Hematopoietic multipotent progenitor cell treated with erythropoietin and hydrocortisone succinate and interleukin-3 and kit ligand, for 4 days (in vitro differentiated cells): ENCODE measurements at places on chromosomes 1 and 21.

DNA sequence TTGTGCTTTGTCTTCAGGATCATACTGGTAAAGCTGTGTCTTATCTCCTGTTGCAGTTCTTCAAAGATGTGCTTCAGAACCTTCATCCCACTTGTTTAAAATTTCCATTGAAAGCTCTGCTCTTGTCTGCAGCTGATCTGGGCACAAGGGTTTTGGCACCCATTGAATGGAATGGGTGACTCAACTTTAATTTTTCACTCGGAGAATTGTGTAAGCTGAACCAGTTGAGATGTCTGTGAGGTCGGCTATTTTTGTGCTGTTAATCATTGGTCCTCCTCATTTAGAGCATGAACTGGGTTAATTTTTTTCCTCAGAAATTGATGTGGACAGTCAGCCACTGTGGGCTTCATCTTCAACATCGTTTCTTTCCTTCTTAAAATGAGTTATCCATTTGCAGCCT is 252.1 kb downstream of the TM2D1 start:
- no peak for DNase-seq

GRCh38 chr1:26981146-26981846 is 12.2 kb upstream of the TRNP1 start:
- no peak for DNase-seq

- peak; percentile 19 for DNase-seq
These were observed 64.8 kb upstream of the ATP5PO start for GRCh38 chr21:33980276-33980916.

DNA sequence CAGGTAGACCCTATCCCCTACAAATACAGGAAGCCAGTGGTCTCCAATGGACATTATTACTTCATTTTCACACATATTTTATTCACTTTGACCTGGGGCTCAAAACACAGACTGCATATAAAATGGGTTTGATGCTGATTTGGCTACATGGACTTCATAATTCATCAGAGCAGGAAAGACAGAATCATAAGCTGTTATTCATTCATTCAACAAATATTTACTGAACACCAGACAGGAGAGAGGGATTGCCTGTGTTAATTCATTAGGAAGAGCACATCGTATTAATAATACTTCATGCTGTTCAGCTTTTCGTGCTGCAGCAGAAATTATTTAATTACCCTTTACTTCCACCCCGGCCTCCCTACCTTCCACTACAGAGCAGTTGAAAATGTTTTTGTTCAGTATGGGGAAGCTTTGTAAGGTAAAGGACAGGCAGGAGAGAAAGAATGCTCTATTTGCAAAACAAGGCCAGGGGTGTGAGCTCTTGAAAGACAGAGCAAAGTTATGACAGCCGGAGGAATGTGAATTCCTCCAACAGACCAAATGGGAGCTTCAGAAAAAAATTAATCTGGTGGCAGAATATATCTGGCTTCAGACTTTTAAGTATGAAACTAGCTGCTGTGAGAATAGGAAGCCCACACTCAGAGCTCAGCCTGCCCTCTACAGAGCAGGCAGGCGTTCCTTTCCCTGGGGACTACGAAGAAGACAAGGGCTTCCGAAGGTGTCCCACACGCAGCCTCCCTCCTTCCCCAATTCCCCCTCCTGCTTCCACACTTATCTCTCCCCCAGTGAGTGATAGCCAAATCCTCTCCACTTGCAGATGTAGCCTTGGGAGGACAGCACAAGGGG is 58.0 kb downstream of the MDM4 start:
- no peak for DNase-seq

- no peak for DNase-seq
These were observed 39.2 kb downstream of the HLX start for GRCh38 chr1:220918285-220918951.

DNA sequence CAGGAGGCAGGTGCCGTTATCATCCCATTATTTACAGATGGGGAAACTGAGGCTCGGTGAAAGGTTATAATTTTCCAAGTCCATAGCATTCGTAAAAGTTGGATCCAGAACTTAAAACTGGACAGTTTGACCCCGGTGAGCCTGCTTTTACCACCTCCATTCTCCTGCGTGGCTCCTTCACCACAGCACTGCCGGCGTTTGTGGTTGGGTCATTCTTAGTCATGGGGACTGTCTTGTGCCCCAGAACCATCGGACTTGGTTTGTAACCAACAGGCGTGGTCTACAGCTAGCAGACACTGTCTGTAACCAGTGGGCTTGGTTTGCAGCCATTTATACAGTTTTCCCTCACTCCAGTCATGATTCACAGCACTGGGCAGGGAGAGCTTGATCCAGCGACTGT is 511.3 kb downstream of the NPHP4 start:
- DNase-seq, result no peak

- peak; percentile 61 for DNase-seq
These were observed 91.6 kb downstream of the LRRC8C start for GRCh38 chr1:89724369-89725010.

- peak; percentile 95 for DNase-seq
These were observed 32.4 kb downstream of the GNB1 start for GRCh38 chr1:1858382-1859086.

GRCh38 chr1:237115035-237115434 is 73.1 kb downstream of the RYR2 start:
- DNase-seq, result no peak

GRCh38 chr21:29360799-29361765 is 62.4 kb downstream of the BACH1 start:
- DNase-seq, result peak; percentile 55

DNA sequence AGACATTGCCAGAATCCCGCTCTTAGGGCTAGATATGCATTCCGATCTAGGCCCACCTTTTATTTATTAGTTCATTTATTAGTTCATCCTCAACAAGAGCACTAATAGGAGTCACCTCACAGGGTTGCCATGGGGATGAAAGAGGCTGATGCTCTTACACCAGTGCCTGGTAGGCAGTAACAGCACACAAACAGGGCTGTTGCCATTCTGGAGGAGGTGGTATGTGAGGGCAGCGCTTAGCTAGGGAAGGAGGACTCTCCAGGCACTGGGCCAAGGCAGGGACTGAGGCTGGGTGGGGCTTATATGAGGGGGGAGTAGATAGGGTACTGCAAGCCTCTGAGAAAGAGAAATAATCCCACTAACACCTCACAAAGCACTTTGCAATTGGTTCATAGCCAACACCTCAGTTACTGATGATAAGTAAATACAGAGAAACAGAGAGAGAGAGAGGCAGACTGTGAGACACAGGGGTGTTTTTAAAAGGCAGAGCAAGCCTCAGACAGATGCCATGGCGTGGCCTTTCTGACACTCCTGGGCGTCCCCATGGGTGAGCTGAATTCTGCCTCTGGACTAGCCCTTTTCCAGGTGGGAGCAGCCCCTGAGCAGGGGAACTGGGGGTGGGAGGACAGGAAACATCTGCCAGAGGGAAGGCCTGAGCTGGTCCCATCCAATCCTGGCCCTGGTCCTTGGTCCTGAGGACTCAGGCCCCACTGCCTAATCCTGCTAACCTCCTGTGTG is 5.9 kb downstream of the FCGR2A start:
- peak; percentile 89 for DNase-seq

GRCh38 chr1:3139871-3140361 is 70.9 kb downstream of the PRDM16 start:
- no peak for DNase-seq

DNA sequence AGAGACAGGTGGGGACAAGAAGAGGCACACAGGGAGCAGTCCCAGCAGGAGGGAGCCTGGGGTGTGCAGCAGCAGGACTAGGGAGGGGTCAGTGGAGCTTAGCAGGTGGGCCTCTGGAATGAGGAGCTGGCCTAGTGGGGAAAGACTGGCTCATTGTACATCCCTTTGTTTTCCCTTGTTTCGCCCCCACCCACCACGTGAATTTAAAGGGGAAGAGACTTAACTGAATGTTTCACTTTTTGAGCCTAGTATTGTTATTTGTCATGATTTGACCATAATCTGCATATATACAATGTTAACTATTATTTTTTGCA is 181.7 kb downstream of the DHRS3 start:
- no peak for DNase-seq

DNA sequence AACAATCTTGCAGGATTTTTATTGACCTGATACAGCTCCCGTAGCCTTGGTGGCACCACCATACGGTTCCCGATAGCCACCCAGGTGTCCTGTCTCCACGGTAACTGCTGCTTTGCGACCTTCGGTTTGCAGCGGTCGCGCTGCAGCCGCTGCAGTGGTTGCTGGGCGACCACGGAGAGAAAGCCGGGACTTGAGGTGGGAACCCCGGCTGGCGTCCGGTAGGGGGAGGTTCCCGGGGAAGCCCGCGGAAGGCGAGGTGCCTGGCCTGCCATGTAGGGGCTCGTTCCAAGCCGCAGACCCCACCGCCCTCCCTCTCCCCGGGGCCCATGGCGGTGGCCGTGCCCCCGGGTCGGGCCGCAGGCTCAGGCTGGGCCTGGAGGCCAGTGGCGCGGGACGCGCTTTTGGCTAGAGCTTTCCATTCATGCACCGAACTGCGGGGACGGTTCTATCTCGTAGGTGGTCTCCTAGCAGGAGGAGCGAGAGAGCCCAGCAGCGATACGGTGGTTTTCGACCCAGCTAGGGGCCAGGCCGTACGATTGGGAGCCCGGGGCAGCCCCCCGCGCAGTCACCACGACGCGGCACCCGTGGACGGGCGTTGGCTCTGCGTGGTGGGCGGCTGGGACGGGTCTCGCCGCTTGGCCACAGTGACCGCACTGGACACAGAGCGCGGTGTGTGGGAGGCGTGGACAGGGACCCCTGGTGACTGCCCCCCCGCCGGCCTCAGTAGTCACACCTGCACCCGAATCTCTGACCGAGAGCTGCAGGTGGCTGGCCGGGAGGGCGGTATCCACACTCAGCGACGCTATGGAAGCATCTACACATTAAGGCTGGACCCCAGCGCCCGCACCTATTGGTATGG is at the start of gene KLHDC9:
Gene KLHDC9, plus strand, starts transcription at position 152 of the 859 bp plus-strand sequence. Its CDS starts 175 bp downstream, at position 327.
- peak; percentile 80 for DNase-seq

- DNase-seq, result no peak
These were observed 48.4 kb downstream of the COLGALT2 start for GRCh38 chr1:183989078-183989577.

- peak; percentile 24 for DNase-seq
These were observed 1.9 kb downstream of the TTF2 start for GRCh38 chr1:117061986-117062415.

DNA sequence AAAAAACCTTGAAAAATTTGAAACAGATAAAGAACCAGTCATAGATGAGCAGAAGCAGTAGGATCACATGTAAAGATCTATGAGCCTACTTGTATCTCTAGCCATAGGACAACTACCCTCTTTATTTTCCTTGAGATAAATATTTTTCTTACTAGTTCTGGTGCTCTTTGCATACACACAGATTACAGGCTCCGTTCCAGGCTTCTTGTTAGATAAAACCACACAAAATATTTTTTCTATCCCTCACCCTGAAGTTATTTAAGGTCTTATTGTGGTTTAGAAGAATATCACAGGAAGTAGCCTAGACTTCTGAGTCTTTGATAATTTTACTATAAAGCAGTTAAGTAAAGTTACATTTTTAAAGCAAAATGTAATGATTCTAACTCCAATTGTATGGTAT is 512.2 kb downstream of the NEGR1 start:
- peak; percentile 80 for DNase-seq

DNA sequence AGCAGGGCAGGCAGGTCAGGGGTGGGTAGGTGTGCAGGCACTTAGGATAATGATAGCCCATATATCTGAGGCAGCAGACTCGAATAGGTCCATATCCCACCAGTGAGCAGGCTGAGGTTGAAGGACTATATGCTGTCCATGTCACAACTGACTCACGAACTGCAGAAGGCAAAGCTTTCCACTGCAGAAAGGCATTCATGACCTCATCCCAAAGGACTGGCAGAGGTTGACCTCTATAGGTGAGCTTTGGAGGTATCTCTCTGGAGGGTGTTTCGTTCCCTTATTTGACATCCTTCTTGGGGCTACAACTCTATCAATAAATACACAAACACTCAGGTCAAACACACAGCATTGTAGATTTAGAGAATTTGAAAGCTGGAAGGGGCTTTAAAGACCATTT is 42.8 kb upstream of the MARK1 start:
- no peak for DNase-seq

GRCh38 chr1:229596925-229597699 is 28.8 kb downstream of the TAF5L start:
- no peak for DNase-seq

GRCh38 chr1:242788771-242789170 is 264.3 kb upstream of the PLD5 start:
- no peak for DNase-seq

DNA sequence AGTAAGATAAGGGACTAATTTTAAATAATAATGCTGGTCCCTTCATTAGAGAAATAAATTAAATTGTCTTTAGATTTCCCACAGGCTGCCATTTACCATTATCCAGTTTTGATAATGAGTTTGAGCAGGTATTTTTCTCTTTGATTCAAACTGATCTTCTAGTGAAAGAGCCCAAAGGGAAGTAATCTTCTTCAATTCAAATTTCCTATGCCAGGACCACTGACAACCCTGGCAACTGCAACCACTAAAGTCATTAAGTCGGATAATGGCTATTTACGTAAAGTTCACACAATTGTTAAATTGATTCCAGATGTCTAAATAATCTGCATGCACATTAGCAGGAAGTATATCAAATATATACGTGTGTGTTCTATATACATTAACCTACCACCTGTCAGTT is 399.3 kb downstream of the PTPRC start:
- no peak for DNase-seq

DNA sequence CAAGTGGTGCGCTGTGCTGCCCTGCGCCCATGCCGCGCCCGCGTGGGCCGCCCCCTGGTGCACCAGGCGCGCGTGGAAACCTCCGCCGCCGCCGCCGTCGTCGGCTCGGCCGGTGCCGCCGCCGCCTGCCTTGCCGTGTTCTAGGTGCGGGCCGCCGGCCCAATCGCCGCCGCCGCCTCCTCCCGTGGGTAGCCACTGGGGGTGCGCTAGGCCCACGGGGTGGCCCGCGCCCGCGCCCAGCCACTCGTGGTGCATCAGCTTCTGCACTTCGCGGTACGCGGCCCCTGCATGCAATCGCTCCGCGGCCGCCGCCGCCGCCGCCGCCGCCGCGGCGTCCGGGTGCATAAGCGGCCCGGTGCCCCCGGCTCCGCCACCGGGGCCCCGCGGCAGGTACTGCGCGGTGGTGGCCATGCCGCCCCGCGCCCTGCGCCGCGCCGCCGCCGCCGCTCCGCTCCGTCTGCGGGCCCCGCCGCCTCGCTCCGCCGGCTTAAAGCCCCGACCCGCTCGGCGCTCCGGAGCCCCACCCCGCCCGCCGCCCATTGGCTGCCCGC is at the start of gene POU3F1:
Gene POU3F1, minus strand, starts transcription at position 461 of the 551 bp plus-strand sequence. Its CDS starts 50 bp downstream, at position 411.
- DNase-seq, result no peak
